ENCODE measurements at places on chromosomes 2 and 18.

DNA sequence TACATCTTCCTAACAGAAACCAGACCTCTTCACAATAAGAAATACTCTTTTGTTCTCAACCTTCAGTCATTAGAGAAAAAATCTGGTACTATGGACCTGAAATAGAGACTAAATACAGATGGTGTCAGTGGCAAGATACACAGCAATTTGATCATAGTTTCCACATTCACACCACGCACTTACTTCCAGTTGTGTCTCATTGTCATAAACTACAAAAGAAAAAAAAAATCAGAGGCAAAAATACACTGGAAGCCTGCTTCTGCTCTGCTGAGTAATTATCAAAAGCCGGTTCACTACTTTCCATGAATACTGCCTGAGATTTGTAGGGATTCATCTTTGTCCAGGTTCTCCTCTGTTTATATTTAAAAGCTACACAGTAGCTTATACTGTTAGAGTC is 182.6 kb downstream of the PID1 start:
- DNase-seq: no peak

DNA sequence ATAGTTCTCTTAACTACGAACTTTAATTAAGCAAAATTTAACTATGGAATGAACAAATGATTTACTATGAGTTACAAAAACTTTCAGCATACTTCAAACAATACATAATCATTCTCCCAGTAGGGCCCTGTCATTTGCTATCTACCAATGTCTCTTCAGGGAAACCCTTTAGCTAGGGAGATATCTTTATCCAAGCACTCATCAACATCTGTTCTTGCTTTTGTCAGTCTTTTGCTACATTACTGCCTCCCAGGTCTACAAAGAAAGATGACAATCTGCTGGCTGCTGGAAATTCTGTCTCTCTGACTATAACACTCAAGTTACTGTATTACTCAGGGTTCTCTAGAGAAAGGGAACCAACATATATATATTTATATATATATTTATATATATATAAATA is 1626.3 kb upstream of the CELF4 start:
- DNase-seq: no peak

DNA sequence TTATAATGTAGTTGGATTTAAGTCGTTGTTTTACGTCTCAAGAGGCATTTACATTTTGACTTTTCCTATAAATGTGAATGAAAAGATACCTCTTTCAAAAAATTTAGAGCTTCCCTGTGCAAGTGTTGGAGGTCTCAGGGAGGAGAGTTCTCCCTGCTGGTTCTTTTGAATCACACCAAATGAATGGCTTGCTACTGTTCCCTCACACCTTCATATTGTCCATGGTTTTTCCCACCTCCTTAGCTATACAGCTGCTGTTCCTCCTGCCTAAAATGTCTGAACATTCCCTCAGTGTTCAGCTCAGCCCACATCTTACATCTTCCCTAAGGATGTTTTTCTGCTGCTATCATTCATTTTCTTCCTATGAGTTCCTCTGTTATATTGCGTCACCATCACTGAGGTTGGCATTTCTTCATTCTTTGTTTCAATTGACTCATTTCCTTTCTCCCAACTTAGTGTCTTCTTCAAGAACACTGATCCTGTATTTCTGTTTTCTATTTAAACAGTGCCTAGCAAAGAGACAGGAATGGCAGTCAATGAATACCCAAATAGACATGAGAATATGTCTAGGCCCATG is 46.0 kb downstream of the COX7A2L start:
- no peak for DNase-seq

DNA sequence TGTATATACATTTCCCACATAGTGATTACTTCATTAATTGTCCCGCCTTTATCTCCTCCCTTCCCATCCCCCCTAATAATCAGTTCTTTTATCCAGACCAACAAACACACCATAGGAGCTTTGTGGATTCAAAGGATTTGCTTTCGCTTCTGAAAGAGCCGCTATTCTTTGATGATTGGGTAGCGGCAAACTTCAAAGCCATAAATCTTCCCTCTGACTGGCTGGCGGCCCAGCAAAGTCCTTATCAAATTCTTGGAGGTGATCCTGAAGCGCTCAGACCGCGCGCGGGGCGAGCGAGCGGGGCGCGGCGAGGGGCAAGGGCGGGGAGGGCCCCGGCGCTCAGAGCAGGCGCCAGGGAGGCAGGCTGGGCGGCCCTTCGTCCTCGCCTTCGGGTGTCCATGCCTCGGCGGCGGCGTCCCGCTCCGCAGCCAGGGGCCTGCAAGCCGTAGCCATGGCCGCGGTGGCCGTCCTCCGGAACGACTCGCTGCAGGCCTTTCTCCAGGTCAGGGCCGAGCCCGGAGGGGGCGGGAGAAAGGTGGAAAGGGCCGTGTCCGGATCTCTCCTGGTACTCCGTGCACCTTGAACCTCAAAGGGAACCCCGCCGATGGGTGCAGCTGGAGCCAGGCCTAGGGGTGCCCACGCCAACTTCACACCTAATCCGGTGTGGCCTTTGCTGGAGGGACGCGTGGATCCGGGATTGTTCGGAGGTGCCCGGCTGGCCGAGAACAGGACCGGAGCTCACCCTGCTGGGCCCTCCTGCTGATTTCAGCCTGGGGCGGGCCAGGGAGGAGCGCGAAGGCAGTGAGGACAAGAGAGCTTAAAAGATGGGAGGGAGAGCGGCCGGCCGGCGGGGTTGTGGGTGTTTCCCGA is at the start of gene SP5:
TSS of gene SP5 (plus strand) at position 276 of the 870 bp plus-strand sequence. CDS start at position 452, 176 bp downstream.
- peak; percentile 71 for DNase-seq

DNA sequence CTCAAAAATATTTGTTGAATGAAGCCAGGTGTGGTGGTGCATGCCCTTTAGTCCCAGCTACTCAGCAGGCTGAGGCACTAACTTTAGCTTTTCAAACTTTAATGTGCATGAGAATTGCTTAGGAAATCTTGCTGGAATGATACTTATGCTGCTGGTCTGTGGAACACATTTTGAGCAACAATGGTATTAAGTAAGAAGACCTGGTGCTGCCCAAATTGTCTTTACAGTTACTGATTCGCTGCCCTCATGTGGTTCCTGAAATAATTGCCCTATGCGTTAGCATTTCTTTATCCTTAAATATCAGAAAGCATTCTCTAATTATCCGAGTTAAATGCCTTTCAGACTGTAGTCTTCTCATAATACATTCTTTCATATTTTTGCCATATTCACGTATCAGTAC is 76.0 kb upstream of the SESTD1 start:
- DNase-seq: no peak

DNA sequence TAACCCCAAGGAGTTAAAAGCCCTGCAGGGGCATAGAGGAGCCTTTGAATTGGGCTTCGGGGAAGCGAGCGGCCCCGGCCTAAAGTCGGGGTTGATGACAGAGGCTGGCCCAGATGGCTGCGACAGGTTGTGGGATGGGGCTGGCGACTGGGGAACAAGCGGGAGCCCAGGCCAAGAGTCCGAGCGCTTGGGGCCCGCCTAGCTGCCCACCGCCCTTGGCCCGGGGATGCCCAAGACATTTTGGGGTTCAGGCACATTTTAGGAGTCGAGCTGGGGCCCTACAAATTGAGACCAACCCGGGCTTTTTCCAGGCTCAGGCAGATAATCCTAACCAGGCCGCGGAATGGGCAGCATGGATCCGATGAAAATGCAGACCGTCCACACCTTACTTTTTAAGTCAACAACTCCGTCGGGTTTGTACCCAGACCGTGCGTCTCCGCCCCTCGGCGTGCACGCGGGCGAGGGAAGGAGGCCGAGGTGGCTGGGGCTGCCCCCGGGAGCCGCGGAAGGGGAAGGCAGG is 507 bp downstream of the RTKN start:
- no peak for DNase-seq

- peak; percentile 68 for DNase-seq
These were observed 24.2 kb upstream of the BZW1 start for GRCh38 chr2:200787351-200788120.

GRCh38 chr18:77177009-77177408 is 44.4 kb upstream of the MBP start:
- no peak for DNase-seq

- DNase-seq: no peak
These were observed 76.0 kb downstream of the MEX3C start for GRCh38 chr18:51121597-51121857.

GRCh38 chr2:237722616-237723015 is 76.0 kb upstream of the RBM44 start:
- no peak for DNase-seq

- no peak for DNase-seq
These were observed 229.6 kb upstream of the SYT4 start for GRCh38 chr18:43506935-43507334.

DNA sequence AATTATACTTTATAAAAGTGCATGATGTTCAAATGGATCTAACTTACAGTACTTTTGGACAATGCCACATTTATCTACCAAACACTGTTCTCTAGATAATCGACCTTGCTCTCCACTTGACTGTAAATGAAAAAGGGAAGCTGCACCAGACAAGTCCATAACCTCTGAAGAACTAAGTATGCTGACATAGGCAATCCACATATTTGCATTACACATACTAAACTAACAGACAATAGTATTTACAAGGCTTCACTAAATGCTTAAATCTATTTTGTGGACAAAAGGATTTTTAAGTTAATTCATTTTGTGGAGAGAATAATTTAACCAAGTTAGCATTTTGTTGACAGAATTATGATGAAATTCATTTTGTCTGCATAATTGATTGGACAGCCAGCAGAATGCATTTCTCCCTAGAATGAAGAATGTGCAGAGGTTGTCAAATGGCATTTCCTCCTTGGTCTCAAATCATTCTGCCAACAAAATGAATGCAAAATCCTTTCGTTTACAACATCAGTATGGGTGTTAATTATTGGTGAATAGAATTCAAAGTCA is 520.9 kb downstream of the CPS1 start:
- DNase-seq: no peak

Measured in Caki2 (cell line).